Hepatic stellate cell (primary cell): ENCODE measurements at places on chromosomes 12 and 14.

DNA sequence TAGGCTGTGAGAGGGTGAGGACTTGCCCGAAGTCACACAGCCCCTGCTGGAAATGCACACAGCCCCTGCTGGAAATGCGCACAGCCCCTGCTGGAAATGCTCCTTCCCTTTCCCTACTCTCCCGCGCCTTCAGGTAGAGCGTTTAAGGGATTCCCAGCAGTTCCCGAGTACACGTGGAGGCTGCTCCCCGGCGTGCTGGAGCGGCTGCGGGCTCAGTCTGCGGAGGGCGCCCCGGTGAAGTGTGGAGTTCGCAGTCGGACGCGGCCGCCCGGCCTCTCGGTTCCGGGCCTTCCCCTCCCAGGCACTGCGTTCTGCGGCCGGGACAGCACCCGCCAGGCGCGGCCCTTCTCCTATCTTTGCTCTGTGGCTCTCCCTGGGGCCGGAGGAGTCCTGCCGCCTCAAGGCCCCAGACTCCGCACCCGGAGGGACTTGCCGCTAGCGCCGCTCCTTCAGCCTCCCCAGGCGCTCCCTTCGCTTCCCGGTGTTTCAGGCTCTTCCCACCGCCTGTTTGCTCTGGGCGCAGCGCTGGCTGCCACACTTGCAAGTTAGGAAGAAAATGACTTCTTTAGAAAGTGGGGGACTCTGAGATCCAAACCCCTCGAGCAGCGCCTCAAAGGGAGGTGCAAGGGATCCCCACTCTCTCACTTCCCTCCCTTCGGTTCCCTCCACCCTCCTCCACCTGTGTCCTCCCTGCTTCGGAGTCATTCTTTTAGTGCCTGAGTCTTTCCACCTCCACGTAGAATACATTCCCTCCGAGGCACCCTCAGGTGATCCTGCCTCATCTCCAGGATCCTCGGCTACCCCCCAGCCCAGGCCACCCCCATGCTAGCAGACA is 8.3 kb upstream of the TBX5 start:
- DNase-seq = no peak

- DNase-seq = peak; percentile 6
Measured at GRCh38 chr12:115323223-115323905, 639.4 kb upstream of the TBX3 start.

GRCh38 chr14:101623685-101624444 is 62.6 kb downstream of the DIO3 start:
- no peak for DNase-seq

GRCh38 chr12:2557597-2557996 is 237.2 kb upstream of the FKBP4 start:
- no peak for DNase-seq

DNA sequence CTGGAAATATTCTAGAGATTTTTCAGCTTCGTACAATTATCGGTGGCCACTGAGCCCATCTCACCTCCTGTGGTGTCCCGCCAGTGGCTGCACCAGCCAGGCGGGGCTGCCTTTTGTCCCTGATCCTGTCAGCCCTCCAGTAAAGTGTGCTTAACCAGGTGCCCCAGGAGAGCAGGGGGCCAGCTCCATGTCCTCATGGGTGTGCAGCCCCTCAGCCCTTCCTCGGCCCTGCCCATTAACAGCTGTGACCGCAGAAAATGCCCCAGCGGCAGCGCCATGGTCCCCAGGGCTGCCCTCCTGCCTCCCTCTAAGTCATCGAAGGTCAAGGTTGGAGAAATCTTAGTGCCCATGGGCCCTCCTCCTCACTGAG is 188.5 kb downstream of the ZFP36L1 start:
- no peak for DNase-seq

GRCh38 chr12:51247523-51248206 is 9.0 kb downstream of the DAZAP2 start:
- DNase-seq = no peak

DNA sequence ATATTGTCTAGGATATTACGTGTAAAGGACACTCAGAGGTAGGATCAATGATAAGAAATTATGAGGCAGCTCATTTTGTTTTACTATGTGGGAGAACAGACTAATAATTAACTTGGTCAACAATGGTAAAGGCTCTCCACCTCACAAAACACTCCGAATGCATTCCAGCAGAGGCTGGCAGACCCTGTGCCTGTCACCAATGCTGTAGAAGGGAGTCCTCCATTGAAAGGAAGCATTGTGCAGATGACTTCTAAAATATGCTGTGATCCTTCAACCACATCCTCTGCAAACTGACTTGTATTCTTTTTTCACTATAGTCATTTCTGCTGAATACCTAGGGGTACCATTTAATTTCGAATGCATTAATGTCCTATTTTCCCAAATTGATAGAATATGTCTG is 119.6 kb upstream of the EEA1 start:
- DNase-seq = no peak

DNA sequence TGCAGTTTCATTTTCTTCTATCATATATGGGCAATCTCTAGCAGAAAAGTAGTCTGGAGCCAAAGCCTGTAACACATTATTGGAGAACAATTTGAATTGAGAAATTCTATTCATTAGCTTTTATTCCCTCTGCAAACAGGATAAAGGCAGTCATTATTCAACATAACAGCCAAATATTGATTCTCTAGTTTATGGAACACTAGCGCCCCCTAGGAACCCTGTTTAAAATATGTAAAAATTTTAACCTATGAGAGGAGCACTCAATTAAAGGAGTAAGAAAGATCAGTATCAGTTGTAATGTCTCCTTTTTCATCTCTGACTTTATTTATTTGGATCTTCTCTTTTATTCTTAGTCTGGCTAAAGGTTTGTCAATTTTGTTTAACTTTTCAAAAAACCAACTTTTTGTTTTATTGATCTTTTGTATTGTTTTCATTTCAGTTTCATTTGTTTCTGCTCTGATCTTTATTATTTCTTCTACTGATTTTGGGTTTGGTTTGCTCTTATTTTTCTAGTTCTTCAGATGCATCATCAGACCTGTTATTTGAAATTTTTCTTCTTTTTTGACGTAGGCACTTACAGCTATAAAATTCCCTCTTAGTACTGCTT is 4.8 kb upstream of the LMNTD1 start:
- DNase-seq = no peak

DNA sequence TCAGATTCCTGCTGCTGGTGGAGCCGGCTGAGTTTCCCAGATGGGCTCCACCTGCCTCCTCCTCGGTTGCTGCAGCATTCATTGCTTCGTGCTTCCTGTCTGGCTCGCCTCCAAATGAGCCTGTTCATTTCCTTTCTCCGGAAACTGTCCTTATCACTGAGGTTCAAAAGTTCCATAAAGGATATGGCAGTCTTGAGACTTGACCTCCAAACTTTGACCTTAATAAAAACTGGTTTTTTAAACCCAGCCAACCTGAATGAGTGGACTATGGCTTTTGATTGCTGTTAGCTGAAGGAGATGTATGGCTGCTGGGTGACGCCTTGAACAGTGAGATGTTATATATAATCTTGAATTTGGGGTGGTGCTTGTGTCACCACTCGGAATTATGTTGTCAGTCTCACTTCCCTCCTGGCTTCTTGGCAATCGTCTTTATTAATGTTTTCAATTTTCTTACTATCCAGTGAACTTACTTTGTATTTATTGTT is 62.7 kb downstream of the RASSF3 start:
- no peak for DNase-seq

DNA sequence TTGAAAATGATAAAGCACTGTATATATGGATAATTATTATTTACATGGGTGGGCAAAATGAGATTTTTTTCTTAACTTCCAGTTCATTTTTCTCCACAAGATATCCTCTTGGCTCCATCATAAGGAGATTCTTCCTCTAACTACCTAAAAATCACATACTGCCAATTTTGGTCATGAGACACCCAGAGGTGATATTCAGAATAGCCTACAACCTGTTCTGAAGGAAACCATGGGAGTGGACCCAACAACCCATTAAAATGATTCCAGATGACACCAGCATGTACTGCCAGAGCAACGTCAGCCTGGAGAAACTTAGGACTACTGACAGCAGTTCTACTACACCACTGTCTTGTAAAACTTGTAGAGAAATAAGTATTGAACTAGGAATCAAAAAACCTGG is 136.3 kb upstream of the TMPO start:
- DNase-seq = no peak

GRCh38 chr12:20695232-20695631 is at the start of gene SLCO1C1:
SLCO1C1 (plus strand) TSS chr12:20695332; CDS start chr12:20699577, 4,245 bp downstream.
- DNase-seq = no peak

GRCh38 chr14:83172363-83172762 is 1638.7 kb upstream of the SEL1L start:
- DNase-seq = no peak
